ENCODE measurements at places on chromosomes 7 and 10.

GRCh38 chr7:101628522-101628921 lies 574 bp downstream of the MYL10 start:
- DNase-seq: no peak

- no peak for DNase-seq
These were observed 69.7 kb downstream of the CUL2 start for GRCh38 chr10:35020481-35020880.

DNA sequence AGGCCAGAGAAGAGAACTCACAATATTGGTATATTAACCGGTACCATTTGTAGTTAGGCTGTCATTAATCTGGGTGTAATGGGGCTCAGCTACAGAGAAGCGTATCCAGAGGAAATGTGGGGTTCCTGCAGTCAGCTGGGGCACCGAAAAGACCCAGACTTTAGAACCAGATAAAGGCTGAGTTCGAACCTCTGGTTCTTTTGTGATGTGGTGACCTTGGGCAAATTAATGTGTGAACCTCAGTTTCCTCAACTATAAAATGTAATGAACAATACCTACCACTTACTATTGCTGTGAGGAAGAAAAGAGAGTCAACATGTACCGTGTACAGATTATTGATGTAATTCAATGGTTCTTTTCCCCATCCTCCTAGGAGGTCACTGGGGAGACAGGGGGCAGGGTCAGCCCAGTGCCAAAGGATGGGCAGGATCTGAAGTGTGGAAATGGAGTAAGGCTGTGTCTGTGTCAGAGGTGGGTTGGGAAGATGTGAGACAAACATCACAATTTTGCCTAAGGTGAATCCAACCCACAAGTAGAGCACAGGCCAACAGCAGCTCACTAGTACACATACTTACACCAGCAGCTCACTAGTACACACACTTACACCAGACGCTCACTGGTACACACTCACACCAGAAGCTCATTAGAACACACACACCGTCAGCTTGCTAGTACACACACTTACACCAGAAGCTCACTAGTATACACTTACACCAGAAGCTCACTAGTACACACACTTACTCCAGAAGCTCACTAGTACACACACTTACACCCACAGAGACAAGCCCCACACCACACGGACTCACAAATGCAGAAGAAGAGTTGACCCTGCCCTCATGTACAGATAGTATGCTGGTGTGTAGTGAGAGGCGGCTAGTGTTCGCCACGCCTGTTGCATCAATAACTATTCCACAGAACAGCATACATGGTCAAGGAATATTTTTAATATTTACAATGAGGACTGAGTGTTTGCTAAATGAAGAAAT lies 28.0 kb downstream of the PRSS2 start:
- peak; percentile 58 for DNase-seq

DNA sequence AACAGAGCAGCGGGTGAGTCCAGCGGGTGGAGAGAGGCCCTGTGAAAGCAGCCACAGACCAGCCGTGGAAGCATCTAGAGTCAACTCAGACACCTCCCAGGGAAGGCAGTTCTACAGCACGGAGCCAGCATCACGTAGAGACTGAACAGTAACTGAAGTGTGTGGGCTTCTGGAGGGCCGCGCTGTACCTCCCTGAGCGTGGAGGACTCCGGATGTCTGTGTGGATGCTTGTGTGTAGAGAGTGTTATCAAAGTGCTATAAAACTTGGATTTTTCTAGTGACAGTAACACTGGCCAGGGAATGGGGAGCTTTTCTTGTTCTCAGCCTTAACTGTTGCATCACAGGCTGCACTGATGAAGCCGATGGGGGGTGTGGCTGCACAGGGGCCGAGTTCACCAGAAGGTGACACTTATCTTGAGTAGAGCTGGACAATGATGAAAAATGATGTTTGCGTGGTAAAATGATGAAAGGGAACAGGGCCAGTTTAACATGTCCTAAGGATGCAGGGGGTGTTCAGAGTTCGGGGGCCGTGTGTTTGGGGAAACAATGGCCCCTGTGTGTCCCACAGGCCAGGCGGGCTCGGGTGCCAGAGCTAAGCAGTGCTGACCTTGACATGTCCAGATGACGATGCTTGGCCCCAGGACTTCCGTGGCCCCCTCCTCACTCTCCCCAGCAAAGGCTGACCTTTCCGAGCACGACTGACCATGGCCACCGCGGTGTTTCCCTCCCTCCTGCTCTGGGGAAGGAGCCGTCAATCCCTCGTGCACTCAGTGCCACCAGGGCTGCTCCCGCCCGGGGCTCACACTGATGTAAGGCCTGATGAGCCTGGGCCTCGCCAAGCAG lies 21.9 kb downstream of the MNX1 start:
- DNase-seq: no peak

DNA sequence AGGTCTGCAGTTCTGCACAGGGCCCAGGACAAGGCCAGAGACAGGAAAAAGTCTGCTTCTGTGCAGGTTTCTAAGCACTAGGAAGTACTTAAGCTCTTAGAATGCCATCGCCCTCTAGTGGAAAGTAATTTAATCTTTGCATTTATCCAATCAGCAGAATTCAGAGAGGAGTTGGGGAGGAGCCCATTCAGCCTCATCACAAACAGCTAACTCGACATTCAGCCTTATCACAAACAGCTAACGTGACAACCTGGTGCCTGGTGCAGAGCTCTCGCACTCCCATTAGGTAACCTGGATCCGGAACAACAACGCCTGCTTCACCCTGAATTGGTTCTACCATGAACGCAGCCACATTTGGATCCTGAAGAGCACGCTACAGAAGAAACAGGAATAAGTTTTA lies 15.2 kb downstream of the OAT start:
- peak; percentile 33 for DNase-seq

- DNase-seq: no peak
These were observed 1257.9 kb downstream of the NXPH1 start for GRCh38 chr7:9691286-9691685.

- no peak for DNase-seq
These were observed 125.9 kb downstream of the ADAM12 start for GRCh38 chr10:126262233-126262838.

DNA sequence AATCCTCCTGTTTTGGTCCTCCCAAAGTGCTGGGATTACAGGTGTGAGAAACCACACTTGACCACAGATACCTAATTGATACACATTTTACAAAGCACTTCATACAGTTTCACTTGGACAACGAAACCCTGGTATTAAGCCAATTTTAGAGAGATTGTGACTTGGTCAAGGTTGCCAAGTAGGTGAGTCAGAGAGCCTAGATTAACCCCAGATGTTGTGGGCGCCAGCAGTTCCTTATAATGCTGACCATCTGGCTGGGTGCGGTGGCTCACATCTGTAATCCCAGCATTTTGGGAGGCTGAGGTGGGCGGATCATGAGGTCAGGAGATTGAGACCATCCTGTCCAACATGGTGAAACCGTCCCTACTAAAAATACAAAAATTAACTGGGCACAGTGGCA lies 4.9 kb upstream of the PHKG1 start:
- DNase-seq: no peak

GRCh38 chr7:73363225-73364005 lies 35.5 kb downstream of the FKBP6 start:
- no peak for DNase-seq

GRCh38 chr10:95289003-95289920 lies 1.5 kb downstream of the PDLIM1 start:
- DNase-seq: no peak

- no peak for DNase-seq
These were observed 1.3 kb downstream of the SEMA3D start for GRCh38 chr7:85185424-85186082.

DNA sequence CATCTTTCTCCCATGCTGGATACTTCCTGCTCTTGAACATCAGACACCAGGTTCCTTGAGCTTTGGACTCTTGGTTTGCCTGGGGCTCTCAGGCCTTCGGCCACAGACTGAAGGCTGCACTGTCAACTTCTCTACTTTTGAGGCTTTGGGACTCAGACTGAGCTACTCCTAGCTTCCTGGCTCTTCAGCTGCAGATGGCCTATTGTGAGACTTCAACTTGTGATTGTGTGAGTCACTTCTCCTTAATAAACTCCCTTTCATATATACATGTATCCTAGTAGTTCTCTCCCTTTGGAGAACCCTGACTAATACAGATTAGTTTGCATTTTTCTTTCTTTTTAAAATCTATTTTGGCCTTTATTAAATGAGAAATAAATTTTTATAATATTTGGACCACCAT lies 276.2 kb upstream of the SEMA3C start:
- no peak for DNase-seq

GRCh38 chr7:156639426-156640256 lies 933 bp upstream of the RNF32 start:
- no peak for DNase-seq

DNA sequence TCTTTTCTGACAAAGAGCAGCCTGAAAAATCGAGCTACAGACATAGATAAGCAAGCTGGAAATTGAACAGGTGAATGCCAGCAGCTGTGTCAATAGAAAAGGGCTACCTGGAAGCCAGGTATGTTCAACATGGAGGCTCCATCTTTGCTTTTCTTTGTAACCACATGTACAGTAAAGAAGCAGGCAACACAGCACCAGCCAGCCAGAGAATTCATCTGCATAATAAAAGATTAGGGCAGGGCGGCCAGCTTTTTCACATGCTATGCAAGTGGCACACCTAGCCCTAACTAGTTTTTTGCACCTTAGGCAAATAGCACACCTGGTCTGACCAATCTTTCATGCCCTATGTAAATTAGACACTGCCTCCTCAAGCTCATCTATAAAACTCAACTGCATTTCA lies 25.7 kb downstream of the COG5 start:
- DNase-seq: no peak

DNA sequence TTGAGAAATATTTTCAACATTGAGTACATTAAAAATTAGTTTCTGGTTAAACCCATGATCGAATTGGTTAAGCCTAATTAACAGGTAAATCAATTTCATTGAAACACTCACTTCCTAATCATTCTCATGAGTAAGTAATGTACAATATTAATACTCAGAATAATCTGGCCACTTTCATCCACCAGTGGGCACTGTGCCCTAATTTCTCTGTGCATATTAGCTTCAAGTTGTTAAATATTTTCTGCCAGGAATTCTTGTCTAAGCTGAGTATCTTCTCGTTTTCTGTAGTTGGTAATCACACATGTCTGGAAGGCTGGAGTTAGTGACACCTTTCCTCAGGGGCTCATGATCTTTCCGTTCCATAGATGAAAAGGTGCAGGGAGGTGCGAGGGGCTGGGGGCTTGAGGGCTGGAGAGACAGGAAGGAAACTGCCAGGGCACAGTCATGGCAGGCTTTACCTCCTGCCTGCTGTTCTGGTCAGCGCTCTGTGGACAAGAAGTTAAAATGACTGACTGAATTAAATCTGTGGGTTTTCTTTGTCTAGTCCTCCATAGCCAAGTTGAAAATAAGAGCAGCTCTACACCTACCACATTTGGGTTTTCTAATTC lies 71.9 kb downstream of the WIPF3 start:
- peak; percentile 47 for DNase-seq

DNA sequence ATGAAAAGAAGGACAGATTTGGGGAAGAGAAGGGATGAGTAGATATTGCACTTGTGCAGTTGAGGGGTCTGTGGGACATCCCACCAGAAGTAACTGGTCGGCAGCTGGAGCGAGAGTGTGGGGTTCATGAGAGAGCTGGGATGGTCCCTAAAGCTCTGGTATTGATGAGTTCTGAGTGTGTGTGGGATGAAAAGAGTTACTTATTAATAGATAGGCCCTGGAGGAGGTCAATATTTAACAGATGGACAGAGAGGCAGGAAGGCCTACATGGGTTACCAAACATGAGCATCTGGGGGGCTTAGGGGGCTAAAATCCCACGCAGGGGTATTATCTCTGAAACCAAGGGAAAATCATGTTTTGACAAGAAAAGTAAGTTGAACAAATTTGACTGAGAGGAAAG lies 95.7 kb upstream of the SFMBT2 start:
- no peak for DNase-seq

- peak; percentile 74 for DNase-seq
These were observed 5.1 kb upstream of the ELFN1 start for GRCh38 chr7:1664711-1665548.

Measured in activated naive CD4-positive, alpha-beta T cell treated with anti-CD3 and anti-CD28 coated beads for 36 hours (primary cell).